ENCODE measurements at places on chromosomes 4 and X.

DNA sequence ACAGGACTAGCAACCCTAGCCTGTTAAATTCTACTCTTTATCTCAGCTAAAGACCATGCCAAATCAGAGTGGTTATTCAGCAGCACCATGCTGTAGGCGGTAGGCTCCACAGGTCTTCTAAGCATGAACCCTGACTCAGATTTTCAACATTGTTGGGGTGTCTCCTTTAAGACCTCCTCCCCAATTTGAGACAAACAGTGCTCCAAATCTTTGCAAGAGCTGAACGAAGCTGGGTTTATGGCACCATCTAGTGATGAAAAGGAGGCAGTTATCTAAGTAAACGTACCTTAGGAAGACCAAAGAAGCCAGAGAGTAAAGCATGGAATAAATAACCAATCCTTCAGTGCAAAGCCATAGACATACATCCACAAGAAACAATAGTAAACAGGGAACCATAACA is 334.5 kb upstream of the SLC7A11 start:
- no peak for DNase-seq

- no peak for DNase-seq
These were observed 194.4 kb upstream of the RPL34 start for GRCh38 chr4:108425988-108426387.

DNA sequence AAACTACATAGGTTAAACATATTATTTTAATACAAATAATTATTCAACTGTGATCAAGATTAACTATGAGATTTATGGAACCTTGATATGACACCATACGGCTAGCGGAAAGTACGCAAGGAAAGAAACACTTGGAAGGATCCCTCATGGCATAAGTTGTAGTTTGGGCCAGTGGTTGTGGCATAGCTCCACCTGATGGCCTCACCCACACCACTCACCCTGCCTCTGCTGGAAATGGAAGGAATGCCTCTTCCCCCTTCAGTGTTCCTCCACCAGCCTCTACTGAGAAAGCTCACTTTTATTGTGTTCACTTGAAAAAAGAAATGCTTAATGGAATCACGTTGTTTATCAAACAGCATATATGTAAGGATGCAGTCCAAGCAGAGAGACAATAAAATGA is 86.4 kb downstream of the BMP15 start:
- no peak for DNase-seq

DNA sequence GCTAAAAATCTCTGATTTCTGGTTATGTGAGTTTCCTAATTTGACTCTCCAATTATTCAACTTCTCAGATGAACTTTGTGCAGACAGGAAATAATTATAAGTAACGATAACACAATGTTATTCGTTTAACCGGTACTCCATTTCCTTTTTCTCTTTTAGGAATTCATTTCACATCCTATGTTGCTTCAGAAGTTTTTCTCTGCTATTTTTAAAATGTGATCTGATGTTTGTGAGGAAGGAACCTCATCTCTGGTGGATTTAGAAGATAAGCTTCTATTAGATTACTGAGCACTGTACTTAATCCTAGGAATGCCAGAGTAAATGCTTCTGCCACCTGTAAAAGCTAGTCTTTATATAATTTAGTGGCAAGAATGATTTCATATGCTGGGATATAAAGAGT is 116.0 kb upstream of the ETNPPL start:
- no peak for DNase-seq

DNA sequence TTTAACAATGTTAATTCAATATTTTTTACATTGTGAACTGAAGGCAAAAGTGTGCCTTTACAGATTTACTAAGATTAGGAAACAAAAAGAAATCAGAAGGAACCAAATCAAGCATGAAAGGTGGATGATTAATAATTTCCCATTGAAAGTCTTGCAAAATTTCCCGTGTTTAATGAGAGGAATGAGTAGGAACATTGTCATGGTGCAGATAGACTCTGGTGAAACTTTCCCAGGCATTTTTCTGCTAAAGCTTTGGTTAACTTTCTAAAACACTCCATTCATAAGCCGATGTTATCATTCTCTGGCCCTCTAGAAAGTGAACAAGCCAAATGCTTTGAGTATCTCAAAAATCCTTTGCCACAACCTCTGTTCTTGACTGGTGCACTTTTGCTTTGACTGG is 1522.8 kb upstream of the PABPC4L start:
- no peak for DNase-seq

DNA sequence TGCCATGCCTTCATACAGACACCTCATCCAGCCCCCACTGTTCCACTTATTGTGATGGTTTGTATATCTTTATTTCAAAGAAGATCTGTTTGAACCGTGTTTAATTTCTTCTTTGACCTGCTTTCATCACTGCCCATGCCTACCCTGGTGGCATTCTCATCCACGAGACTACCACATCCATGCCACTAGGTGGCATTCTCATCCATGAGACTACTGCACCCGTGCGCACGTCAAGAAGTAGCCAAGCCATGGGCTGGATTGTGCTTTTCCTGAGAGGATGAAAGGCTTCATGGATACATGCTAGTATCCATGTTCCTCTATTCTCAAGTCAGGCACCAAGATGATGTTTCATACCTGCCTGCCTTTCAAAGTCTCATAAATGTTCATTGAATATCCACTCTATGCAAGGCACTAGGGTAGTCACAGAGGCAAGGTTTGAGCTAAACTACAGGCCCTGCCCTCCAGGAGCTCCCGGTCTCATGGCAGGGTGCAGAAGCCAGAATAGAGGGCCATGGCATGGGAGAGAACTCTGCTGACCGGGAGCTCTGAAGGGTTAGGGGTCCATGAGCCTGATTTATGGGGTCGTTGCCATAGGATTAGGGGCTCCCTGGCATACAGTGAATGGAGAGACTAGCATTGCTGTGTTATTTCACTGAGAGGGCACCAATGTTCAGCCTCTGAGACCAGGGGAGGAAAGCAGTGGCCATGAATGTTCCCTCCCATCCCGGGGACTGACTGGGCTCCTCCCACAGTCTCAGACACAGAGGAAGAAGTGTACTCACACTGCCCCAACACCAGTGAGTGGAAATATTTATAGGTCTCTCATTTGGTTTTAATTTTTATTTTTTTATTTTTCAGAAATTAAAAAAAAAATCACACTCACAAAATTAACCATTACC is 24.8 kb upstream of the EOLA2 start:
- peak; percentile 53 for DNase-seq

- DNase-seq = no peak
These were observed 725 bp upstream of the CXCL1 start for GRCh38 chr4:73868206-73869129.

DNA sequence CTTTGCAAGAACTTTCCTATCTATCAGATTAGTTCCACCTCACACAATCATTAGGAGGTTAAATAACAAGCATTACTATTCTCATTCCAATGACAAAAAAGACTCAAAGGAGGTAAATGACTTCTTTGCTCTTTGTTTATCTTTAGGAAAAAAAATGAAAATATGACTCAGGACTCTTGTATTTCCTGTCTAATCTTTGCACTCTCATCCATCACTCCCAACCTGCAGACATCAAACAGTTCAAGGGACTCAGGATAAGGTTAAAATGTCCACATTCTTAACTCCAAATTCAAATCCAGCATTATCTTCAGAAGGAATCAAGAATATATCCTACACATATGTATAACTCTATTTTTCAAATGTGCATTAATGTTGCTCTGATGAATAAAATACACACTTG is 139.6 kb downstream of the UNC5C start:
- DNase-seq = no peak

- no peak for DNase-seq
These were observed 123.6 kb downstream of the CORIN start for GRCh38 chr4:47714269-47714668.

- DNase-seq = no peak
These were observed 1.6 kb upstream of the SMARCA5 start for GRCh38 chr4:143511906-143512305.

GRCh38 chr4:152805818-152806217 is 26.1 kb downstream of the ARFIP1 start:
- no peak for DNase-seq

DNA sequence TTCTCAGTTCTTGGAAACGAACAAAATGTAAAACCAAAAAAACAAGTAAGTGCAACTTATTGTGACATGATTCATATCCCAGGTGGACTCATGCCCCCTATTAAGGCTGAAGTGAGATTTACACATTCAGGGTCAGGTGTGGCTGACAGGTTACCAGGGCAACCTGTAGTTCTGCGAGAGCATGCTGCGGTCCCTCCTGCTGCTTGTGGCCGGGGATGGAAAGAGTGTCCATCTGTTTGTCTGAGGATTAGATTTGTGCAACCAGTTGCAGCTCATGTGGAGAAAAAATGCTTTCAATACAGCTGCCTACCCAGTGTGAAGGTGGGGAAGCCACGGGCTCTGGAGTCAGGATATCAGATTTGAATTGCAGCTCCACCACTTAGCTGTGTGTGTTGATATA is 78.8 kb downstream of the FAM184B start:
- DNase-seq = no peak

DNA sequence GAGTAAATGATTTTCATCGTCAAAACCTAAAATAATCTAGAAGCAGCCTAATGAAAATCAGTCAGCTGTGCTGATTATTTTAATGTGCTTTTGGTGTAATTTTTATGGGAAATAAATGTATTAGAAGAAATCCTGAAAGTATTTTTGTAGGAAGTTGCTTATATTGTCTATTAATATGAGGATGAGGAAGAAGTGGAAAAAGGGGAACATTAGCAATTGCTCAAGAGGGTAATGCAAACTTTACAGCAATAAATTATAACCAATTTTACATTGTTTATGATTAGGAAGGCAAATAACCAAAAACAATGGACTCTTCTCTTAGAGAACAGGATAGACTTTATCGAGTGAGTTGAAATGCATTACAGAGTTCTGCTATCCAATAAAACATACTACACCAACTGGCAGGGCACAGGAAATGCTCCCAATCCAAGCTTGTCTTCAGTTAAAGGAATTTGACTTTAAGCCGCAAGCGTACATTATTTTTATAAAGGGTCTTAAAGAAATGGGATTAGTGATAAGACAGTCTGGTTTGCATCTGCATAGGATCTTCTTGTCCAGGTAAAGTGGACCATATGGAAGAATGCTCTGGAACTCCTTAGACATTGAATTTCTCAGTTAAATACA is 374.8 kb downstream of the PDGFC start:
- DNase-seq = no peak

- DNase-seq = peak; percentile 46
These were observed 93.4 kb downstream of the NHSL2 start for GRCh38 chrX:72003811-72004750.

DNA sequence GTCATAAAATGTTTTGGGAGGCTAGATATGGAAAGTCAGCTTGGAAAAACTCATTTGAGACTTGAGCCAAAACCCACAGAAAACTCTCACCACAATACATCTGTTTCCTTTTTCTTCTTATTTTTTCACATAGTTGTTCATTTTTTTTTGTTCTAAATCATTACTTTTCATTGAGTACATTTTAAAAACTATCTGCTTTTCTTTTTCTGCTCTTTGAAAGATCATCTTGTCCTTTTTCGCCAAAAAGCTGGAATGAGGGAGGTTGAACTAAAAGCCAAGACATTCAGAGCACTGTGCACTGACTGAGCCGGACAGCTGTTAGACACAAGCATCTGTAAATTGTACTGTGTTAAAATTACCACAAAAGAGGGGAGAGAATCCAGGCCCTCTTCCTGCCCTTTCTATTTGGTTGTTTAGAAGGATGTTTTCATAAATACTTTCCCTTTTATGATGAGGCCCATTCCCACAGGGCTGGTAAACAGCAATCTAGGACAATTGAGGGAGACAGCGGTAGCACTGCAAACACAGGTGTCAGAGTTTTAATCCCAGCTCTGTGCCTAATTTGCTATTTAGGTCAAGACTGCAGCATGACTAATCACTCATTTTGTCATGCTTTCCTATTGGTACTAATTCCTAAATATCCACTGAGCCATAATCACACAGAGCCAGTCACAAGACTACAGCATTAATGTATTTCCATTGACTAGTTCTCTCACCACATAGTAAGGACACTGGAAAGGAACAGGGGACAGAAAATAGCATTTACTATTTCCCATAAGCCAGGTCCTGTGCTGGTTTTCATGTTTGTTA is 7.3 kb upstream of the RNF150 start:
- DNase-seq = no peak

GRCh38 chrX:4850312-4850711 is 1136.9 kb upstream of the PRKX start:
- DNase-seq = no peak

GRCh38 chr4:1506956-1507721 is 100.9 kb upstream of the NKX1-1 start:
- no peak for DNase-seq

DNA sequence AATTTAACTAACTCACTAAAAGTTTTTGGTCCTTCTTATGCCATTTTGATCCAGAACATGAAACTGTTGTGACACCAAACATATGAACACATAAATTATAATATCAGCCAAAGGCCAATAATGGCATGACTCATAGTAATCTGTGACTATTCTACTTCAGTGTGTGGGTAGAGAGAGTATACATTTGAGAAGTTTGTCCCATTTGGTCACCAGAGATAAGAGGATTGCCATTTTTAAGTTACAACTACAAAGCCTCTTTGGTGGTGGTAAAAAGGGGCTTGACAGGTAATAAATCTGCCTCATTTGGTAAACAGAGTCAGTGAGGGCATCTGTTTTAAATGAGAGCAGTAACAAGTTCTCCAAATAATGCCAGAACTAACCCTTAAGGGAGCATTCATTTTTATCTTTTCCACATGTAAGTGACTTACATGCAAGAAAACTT is 117.9 kb downstream of the TBC1D19 start:
- DNase-seq = no peak

DNA sequence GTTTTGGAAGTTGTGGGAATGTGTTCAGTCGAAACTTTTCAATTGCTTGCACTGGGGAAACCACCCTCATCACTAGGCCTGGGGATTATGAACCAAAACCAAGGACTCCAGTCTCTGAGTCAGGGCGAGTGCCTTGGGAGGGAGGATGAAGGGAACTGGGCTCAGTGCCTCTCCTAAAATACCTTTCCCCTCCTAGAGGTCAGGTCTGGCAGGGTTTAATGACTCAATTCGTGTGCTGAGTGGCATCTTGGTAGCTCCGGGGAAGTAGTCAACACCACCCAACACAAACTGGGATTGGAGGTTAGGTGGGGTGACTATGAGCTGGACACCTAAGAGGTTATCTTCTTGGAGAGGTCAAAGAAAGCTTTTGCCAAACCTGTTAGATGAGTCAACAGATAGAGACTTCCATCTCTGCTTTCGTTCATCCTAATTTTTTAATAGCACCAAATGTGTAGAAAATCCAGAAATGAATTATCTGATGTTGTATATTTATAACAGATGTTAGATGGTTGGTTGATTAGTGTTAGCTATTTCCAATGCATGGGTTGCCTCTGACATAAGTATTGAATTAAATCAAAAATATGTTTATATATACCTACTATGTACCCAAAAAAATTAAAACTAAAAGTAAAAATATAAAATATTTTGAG is 202.8 kb downstream of the SHROOM3 start:
- DNase-seq = no peak

- no peak for DNase-seq
These were observed 6.7 kb downstream of the SHISA3 start for GRCh38 chr4:42404001-42404400.

DNA sequence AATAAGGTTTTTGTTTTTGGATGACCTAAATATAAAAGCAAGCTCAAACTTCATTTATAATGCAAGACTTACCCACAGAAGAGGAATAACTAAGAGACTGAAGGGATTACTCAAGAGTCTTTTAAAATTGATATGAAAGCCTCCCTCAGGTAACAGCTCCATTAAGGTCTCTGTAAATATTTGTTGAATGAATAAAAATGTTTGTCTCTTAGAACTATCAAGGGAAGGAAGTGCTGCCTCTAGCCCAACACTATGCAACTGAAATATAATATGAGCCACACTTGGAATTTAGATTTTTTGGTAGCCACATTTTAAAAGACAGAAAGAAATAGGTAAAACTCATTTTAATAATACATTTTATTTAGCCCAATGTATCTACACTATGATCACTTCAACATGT is 127.8 kb downstream of the SH3RF1 start:
- no peak for DNase-seq
